Naive B cell (primary cell): ENCODE measurements at places on chromosomes 13 and 19. TPM values are rescaled to one million over a fixed set of nuclear protein-coding genes. Genes with fewer than 3 reads are reported as not detected.
A peak's percentile ranks its signal among the peaks of the same experiment; 100 is the strongest.

DNA sequence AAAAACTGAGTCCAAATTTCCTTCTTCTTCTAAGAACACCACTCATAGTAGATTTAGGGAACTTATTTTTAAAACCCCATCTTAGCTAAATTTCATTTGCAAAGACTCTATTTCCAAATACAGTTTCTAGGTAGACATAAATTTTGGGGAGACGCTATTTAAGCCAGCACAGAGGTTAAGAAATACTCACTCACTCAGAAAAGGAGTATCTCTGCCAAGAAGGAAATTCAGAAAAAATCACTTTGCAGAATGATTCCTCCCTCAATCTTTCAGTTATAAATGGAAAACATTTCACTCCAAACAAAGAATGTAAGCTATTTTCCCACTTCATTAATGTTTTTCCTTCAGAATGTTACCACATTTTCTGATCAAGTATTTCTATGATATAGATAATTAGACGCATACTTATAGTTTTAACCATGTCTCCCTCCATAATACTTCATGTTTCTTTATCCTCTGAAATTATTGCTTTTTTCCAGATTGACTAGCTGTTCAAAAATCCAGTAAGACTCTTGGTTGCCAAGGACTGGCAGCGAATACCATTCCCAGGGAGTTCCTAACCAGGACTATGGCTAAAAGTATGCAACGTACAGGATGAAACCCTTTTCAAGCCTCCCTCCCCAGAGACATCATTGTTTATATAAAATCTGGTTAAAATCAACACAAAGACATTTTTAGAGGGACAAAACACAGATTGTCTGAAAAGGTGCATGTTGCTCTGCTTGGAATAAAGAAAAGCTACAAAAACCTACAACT is 52.5 kb upstream of the RXFP2 start:
- no peak for DNase-seq

GRCh38 chr13:104008541-104009435 is 942.6 kb upstream of the SLC10A2 start:
- no peak for DNase-seq

TSSK6 gene
- polyA plus RNA-seq, result 1.1 TPM

- no peak for DNase-seq
Observed at GRCh38 chr19:28881616-28882015, 331.3 kb downstream of the UQCRFS1 start.

DNA sequence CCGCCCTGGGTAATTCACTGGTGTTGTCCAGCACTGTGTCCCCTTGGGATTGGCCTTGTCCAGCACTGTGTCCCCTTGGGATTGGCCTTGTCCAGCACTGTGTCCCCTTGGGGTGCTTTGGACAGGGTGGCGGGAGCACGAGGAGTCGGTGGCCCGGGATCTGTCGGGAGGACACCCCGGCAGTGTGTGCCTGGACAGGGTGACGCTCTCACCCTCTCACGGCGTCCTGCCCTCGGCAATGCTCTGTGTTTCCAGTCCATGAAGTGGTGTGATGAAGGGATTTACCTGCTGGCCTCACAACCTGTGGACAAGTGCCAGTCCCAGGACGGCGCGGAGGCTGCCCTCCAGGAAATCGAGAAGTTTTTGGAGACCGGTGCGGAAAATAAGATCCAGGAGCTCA is 29.9 kb upstream of the F7 start:
- DNase-seq, result no peak

EXOC3L2 gene
- polyA plus RNA-seq, result not detected

GRCh38 chr13:46516599-46517338 is 36.2 kb upstream of the LRCH1 start:
- no peak for DNase-seq

PDX1 gene
- not detected for polyA plus RNA-seq

DNA sequence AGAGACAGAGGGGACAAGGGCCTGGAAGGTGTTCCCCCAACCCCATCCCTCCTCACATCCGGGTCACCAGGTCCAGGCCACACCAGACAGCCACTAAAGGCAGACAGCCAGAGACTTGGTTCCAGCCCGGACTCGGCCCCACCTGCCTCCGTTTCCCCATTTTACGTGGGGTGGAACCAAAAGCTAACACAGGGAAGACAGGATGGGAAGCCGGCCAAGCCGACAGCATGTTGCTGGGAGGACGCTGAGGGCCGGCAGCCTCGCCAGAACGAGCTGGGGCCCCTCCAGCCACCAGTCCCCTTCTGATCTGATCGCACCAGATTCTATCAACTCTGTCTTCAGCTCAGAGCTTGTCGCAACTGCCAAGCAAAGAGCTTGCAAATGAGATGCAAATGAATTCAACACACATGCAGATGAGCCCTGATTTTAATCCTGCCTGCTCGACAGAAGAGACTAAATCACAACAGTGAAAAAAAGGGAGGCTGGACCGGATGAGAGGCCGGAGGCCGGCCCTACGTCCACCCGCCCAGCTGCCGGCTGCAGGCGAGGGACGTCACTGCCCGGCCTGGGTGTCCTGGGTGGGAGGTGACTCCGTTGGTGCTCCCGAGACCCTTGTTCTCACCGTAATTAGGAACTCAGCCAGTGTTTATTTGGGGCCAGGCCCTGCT is 17.5 kb upstream of the SHC2 start:
- DNase-seq, result no peak

- DNase-seq, result peak; percentile 99
Observed at GRCh38 chr19:58558623-58559274, 338 bp upstream of the UBE2M start.

DNA sequence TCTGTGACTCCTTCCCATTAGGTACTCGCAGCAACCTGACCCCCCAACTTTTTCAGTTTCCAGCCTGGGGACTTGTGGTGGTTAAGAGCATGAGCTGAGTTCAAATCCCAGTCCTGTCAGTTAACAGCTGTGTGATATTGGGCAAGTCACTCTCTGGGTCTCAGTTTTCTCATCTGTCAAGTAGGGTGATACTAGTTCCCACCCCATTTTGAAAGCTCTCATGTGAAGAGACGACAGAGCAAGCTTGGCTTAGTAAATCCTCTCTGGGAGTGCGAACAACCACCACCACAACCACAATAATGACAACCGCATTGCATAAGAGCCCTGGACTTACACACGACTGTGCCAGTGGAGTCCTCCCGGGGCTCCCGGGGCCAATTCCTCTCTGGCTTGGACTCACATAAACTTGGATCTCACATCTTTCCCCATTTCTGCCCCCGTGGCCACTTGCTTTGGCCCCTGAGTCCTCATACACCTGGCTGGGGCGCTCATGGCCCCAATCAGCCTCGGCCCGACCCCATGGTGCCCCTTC is 454 bp downstream of the BLVRB start:
- DNase-seq, result no peak

DNA sequence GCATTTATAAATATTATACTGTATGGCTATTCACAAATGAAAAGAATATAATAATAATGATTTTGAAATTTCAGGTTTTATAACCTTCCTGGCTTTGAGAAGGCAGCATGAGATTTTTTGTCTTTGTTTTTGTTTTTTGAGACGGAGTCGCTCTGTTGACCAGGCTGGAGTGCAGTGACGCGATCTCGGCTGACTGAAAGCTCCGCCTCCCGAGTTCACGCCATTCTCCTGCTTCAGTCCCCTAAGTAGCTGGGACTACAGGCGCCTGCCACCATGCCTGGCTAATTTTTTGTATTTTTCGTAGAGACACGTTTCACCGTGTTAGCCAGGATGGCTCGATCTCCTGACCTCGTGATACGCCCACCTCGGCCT is 64.1 kb downstream of the ZNF429 start:
- DNase-seq, result no peak

DNA sequence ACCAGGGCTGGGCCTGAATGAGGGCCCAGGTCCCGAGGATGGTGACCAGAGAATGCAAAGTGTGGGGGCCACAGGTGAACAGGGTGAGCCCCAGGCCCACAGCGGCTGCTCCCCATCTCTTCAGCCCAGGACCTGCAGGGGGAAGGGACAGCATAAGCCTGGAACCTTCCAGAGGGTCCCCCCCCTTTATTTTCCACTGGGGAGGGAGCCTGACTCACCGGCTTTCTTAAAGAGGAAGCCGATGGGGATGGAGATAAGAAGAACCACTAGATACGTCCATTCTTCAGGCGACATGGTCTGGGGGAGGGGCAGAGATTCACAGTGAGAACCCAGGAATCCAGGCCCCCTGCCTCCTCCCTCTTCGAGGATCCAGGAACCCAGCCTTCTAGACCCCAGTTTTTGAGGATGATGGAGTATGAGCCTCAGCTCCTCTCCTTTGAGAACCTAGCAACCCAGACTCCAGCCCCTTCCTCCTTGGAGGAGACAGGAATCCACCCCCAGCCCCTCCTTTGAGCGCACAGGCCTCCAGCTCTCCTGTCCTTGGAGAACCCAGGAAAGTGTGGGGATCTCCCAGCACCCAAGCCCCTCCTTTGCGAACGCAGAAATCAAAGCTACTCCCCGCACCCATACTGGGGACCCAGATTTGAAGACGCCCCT is 1.0 kb downstream of the MBOAT7 start:
- DNase-seq, result no peak

CD177 gene
- polyA plus RNA-seq, result 0.28 TPM

GSX1 gene
- not detected for polyA plus RNA-seq

GRCh38 chr19:56112313-56112709 is 8.8 kb downstream of the ZNF787 start:
- DNase-seq, result no peak

DNA sequence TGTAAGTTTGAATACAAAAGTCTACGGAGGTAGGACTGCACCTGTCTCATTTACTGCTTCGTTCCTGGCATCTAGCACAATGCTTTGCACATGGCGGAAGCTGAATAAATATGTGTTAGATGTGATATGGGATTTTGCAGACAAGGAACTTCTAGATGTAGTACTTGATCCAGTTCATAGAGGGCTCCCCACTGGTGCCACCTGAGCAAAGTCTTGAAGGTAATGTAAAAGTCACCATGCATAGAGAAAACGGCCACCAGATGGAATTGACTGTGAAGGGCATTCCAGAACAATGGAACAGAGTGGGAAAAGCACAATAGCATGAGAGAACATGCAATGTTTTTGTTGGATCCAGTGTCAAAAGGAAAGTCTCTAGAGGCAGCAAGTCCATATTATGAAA is 209.3 kb downstream of the HS6ST3 start:
- DNase-seq, result no peak

DNA sequence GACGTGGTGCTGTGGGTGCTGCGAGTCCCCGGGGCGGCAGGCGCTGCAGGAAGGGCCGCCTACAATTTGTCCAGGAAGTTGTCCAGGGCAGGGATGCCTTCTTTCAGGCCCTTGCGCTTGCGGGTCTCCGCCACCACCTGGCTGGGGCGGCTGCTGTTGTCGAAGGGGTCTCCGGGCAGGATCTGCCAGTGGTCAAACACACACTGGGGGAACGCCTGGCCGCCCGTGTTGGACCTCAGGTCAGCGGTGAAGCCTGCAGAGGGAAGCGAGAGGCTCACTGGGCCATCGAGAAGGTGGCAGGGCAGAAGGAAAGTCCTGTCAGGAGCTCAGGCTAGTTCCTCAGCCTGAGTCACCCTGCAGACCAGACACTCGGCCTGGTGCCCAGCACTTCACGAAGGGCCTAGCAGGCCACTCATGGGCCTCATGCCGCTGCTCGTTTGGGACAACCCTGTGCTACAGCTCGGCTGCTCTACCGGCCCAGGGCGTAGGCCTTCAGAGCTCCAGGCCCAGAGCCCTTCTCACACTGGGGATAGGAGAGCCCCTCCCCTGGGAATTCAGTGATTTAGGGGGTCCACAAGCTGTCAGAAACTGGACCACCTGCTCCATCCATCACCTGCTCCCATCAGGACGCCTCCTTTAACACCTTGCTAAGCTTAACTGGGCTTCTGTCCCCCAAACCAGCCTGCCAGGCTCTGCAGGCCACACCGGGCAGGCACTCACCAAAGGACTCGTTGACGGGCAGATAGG is 5.8 kb upstream of the DAPK3 start:
- DNase-seq, result no peak

LGALS14 gene
- polyA plus RNA-seq, result not detected

DNA sequence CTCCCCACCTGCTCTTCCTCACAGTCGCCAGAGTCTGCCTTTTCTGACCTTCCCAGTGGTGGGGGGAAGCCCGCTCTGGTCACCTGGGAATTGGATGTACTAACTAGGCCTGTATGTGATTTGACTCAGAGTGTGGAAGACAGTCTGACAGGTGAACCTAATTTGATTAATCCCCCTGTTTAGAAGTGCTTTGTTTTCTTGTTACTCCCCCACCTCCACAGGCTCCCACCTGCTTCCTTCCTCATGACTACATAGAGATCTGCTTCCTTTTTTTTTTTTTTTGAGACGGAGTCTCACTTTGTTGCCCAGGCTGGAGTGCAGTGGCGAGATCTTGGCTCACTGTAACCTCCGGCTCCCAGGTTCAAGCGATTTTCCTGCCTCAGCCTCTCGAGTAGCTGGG is 44.0 kb downstream of the COG3 start:
- DNase-seq, result no peak

DNA sequence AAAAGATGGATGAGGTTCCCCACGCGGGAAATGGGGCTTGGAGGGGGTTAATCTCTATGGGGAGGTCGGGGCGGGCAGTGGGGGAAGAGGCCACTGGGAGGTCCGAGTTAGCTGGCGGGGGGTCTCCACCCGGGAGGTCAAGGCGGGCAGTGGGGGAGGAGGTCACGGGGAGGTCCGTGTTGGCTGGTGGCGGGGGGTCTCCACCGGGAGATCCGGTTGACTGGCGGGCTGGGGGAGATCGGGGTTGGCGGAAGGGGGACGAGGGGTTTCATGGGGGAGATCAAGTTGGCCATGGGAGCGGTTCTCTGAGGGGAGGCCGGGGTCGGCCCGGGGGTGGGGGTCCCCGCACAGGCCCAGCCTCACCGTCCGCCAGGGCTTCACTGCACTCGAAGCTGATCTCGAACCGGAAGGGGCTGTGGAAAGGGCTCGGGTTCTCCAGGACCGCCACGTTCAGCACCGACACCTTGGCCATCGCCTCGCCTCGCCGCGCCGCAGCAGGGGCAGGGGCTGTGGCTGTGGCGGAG is 342 bp downstream of the ASF1B start:
- DNase-seq, result no peak

FGF21 gene
- polyA plus RNA-seq, result not detected

GRCh38 chr13:51267622-51268021 is 45.4 kb downstream of the FAM124A start:
- DNase-seq, result no peak

TEX29 gene
- not detected for polyA plus RNA-seq

- DNase-seq, result no peak
Observed at GRCh38 chr13:78078168-78078567, 159.5 kb upstream of the EDNRB start.

MCEMP1 gene
- not detected for polyA plus RNA-seq

- DNase-seq, result peak; percentile 22
Observed at GRCh38 chr19:48874303-48875135, 2.3 kb downstream of the PPP1R15A start.

GRCh38 chr13:59360916-59361315 is 802.8 kb downstream of the DIAPH3 start:
- no peak for DNase-seq

DNA sequence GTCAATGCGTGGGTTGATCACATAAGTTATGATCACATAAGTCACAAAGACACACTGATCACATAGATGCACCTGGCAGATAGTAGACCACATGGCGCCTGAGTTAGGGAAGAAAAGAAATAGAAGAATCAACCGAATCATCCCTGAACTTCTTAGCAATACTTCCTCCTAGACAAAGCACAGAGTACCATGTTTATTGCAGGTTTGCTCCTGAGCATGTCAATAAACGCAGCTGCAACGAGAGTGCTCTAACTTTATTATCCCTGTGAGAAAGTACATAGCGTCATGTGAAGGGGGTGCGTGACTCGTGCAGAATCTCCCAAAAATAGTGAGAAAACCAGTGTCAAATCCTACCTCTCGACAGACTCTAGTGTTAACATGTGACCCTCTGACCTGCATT is 17.3 kb downstream of the NCR1 start:
- no peak for DNase-seq
